ENCODE measurements at places on chromosomes 12 and 14.
A peak's percentile ranks its signal among the peaks of the same experiment; 100 is the strongest.

DNA sequence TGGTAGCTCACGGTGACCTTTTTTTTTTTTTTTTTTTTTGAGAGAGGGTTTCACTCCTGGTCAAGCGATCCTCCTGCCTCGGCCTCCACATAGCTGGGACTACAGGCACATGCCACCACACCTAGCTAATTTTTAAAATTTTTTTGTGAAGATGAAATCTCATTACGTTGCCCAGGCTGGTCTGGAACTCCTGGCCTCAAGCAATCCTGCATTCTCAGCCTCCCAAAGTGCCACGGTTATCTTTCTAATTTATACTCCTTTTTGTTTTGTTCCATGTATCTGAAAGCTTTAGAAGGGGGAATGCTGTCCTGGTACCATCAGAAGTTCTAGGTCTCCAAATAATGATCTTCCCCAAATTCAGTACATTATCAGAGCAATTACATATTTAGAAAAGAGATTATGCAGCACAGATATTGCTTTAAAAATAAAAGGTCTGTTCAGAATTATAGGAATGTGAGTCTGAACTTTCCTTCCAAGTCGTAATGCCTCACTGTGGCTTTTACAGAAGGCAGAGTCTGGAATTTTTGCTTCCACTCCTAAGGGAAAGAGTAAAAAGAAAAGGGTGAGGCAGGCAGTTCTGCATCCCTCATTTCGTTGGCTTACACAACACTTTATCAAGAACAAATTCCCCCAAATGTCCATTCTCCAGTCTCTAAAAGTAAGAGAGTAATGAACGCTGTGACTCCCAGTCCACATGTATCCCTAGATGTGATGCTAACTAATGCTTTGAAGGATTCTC, 73.0 kb downstream of the GCH1 start:
- no peak for DNase-seq

DNA sequence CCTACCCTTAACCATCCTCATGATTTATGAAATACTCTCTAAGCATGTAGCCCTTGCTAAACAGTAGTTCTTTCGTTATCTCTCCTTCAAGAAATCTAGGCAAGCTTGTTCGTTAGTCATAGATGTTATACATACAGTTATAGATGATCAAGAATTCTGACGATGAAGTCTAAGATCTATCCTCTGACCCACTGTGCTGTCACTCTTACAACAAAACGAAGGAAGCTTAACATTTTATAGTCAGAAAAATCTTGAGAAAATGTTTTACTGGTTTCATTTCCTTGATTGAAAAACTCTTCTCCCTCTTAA, 68.9 kb downstream of the SPPL3 start:
- DNase-seq, result peak; percentile 15

- no peak for DNase-seq
Measured at GRCh38 chr12:13099844-13100604, 3.4 kb downstream of the GSG1 start.

- DNase-seq, result no peak
Measured at GRCh38 chr14:102225936-102226335, 79.0 kb downstream of the MOK start.

DNA sequence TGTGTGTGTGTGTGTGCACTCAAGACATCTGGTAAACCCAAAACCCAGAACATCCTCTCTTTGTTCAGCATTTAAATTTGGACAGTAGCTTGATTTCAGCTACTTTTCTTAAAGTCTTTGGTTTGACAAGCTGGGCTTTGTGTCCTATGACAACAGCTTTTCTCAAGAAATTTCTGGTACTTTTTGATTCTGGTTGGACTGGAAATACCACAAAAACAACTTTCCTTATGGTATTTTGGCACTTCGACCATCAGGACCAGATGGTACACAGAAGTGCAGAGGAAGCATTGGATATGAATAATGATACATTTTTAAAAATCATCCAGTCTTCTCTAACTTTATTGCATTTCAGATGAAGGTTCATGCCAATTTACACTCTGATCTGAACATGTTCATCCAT, 286.6 kb upstream of the FLRT2 start:
- no peak for DNase-seq

- DNase-seq, result no peak
Measured at GRCh38 chr12:101799774-101800173, 31.0 kb downstream of the GNPTAB start.

GRCh38 chr14:90235179-90235976, 21.0 kb upstream of the PSMC1 start:
- DNase-seq, result peak; percentile 62

- no peak for DNase-seq
Measured at GRCh38 chr12:64016521-64016920, 172.0 kb downstream of the SRGAP1 start.

DNA sequence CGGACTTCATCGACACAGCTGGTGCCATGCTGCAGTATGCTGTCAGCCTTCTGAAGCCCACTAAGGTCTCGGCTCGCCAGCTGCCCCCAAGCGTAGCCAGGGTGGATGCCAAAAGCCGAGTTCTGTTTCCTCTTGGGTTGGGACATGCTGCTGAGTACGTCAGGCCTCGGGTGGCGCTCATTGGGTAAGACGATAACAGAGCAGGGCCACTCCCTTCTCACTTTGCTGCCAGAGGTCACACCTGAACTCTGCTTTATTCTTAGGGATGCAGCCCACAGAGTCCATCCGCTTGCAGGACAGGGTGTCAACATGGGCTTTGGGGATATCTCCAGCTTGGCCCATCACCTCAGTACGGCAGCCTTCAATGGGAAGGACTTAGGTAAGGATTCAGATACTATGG, 11.1 kb downstream of the COQ6 start:
- DNase-seq, result no peak

DNA sequence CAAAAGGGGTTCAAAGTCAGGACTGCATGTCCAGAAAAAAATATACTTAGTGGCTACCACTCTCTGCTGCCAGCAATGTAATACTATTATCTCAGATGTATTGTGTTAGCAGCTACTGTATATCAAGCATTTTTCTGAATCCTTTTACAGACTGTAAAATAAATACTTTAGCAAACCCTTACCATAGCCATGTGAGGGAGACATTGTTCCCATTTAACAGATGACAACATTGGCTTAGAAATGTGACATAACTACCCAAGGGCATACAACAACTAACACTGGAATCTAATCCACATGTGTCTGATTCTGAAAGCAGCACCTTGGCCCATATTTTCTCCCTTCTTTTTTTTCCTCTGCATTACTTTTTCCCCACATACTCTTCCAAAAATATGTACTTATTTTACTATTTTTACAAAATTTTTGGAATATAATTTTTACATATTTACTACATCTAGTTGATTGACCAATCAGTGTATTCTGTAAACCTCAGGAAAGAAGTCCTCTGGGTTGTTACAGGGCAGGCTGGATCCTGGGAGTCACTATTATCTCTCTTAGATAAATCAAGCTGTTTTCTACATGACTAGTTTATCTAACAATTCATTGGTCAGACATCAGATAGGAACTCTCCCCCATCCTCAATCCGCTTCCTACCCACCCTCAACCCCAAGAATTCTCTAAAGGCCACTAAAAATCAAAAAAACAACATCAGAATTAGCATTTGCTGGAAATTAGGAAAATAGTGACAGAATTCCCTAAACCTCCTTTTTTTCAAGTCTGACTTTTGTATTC, 154.1 kb downstream of the BTG1 start:
- DNase-seq, result no peak

GRCh38 chr14:22897357-22897756, 14.3 kb downstream of the REM2 start:
- no peak for DNase-seq

DNA sequence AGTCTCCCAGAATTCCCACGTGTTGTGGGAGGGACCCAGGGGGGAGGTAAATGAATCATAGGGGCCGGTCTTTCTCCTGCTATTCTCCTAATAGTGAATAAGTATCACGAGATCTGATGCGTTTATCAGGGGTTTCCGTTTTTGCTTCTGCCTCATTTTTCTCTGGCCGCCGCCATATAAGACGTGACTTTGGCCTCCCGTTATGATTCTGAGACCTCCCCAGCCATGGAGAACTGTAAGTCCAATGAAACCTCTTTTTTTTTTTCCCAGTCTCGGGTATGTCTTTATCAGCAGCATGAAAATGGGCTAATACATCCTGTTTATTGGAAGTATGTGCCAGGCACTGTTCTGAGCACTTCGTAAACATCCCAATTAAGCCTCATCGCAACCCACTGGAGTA, 788 bp downstream of the KRT72 start:
- no peak for DNase-seq
